Amygdala (tissue), 56 donors: ENCODE measurements at places on chromosomes 6 and 20.

DNA sequence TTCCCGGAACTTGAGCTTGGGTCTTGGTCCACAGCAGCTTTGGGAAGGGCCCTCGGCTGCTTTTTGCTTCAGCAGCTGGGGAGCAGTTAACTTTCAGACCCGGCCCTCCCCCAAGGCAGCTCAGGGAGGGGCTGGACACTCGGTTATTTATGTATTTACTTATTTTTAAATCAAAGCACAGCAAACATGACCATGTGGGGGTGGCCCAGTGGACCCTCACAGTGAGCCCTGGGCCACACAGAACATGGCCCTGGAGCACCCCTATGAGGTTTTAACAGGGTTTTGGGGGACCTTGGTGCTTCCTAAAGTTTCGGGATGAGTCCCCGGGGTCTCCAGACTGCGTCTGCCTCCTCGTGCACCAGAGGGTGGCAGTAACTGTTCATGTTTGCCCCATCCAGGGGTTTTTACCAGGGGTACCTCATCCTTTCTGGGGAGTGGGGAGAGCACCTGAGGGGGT is 26.6 kb upstream of the NPBWR2 start:
- DNase-seq = no peak

- no peak for DNase-seq
Observed at GRCh38 chr6:137975188-137975940, 108.3 kb downstream of the TNFAIP3 start.

DNA sequence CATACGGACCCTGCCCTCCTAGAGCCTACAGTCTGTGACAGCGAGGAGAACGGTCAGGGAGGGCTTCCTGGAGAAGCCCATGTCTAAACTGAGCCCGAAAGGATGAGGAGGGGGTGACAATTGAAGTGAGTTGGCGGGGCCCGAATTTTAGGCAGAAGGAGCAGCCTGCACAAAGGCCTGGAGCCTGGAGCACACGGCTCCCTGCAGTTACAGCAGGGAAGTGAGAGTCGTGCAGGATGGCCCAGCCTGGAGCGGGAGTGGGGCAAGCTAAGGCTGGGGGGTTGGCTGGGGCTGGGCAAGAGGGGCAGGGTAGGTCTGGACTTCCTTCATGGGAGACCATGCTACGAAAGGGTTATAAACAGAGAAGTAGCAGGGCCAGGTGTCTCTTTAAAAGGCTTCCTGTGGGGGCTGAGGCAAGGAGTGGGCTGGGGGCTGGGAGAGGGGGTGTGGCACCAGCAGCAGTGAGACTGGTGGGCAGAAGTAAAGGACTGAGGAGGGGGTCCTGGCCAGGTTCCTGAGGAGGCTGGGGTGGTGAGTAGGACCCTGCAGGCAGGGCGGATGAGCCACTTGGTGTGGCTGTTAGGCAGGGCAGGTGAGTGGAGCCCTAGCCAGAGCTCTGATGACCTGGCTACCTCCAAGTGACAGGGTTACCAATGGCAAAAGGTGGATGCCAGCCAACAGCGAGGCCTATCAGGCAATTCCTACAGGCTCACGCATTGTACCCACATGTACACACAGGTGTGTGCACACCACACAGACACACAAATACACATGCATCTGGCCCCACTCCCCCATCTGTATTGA is 119.2 kb downstream of the MRPL14 start:
- DNase-seq = no peak

- no peak for DNase-seq
Observed at GRCh38 chr6:146423452-146423851, 120.2 kb upstream of the RAB32 start.

DNA sequence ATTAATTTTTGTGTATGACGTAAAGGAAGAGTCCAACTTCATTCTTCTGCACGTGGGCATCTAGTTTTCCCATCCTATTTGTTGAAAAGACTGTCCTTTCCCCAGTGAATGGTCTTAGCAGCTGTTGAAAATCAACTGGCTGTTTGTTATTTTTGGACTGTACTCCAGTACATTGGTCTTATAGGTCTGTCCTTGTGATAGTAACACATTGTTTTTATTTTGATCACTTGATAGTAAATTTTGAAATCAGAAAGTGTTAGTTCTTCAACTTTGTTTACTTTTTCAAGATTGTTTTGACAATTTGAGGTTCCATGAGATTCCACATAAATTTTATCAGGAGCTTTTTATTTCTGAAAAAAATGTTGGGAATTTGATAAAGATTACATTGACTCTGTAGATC is 280.2 kb upstream of the FOXQ1 start:
- no peak for DNase-seq
